Transverse colon (tissue), 4 donors: ENCODE measurements at places on chromosomes 2 and 18.

GRCh38 chr2:154226931-154227330 lies 355.2 kb downstream of the GALNT13 start:
- DNase-seq = no peak

DNA sequence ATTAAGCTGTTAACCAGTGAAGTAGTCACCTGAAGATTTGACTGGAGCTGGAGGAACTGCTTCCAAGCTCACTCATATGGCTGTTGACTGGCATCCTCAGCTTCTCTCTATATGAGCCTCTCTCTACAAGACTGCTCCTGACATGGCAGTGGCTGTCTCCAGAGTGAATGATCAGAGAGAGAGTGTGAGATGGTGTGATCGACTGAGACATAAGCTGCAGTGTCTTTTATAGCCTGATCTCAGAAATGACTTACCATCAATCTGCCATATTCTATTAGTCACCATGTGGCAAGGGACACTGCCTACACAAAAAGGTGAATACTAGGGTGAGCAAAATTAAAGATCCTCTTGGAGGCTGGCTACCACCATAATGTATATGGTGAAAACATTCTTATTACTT lies 7.8 kb upstream of the RBMS1 start:
- no peak for DNase-seq

DNA sequence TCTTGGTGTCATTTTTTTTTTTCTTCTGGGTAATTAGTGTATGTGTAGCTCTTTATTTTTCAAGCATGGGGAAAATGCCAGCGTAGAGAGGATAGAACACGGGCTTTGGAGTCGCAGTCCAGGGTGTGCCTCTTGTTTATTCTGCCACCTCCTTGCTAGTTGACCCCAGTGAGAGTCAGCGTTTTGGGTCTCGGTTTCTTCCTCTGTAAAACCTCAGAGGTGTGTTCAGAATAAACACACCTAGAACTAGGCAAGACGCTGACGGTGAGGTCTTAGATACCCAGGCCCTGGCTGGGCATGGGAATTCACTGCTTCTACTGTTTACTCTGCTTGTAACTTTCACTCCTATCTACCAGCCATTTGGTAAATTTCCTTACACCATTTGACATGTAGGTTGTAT lies 41.8 kb downstream of the ASAP2 start:
- no peak for DNase-seq

DNA sequence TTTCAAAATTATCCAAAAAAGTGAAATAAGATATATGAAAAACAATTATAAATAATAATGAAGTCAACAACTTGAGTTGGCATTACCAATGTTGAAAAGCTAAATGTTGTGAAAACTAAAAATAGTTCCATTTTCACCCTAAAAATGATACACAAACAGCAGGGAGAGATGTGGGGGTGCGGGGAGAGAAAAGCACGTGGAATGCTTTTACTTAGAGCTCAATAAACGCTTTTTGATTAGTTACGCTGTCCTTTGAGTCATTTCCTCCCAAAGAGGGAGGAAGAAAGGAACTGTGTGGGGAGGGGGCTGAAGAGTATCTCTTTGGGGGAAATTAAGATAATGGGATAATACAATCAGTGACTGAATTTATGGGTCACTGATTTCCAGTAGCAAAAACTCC lies 29.2 kb downstream of the ZNF521 start:
- no peak for DNase-seq

DNA sequence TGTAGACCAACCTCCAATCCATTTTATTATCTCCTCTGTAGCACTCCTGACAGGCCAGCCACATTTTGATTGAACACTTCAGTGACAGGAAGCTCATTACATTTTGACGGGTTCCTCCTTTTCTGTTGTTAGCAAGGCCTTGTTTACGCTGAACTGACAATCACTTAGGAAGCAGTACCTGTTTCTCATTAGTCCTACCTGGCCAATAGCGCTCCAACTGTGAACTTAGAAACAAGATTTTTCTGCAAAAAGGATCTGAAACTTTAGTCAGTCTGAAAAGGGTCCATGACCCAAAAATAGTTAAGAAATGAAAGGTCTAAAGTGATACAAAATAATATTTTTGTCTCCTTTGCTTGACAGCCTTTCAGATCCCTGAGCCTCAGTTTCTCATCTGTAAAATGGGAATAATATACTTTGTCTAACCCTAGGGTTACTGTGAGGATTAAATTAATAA lies 119.6 kb upstream of the MSTN start:
- DNase-seq = no peak

DNA sequence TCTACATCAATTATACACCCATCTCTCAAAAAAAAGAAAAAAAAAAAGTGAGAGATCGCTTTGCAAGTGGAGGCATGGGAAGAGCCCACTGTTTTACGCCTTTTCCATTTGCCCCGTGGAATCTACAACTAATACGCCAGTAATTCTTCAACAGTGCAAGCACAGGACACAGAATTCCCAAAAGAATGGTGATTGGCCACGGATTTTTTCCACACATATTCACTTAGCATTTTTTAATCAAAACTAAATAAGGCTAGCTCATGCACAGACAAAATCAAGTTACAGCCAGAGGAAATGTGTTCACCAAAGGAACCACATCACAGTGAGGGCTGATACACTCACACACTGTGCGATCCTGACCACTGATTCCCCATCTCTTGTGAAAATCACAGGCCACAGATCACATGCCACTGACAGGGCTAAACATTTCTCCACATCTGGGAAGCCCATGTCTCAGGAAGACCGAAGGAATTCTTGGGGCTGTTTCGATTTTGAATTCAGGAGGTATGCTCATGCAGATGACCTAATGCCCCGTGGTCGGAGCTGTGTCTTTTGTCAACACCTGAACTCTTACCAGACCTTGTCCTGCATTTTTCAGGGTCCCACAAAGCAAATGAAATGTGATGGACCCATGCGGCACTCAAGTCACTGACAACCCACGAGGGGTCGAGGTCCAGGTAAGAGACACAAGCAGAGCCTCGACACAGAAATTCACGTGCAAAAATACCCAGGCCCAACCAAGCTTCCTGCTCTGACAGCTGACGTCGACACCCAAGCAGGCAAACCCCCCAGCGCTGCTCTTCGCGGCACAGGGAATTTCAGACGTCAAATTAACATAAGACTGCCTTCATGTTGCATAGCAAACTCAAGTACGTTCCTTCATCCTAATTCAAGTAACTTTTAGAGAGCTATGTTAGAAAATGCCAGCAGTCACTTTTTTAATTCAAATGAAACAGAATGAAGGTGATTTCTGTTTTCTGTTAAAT lies 69.6 kb downstream of the ZNF516 start:
- DNase-seq = no peak
